ENCODE measurements at places on chromosomes 3 and 15.
A peak's percentile ranks its signal among the peaks of the same experiment; 100 is the strongest.

DNA sequence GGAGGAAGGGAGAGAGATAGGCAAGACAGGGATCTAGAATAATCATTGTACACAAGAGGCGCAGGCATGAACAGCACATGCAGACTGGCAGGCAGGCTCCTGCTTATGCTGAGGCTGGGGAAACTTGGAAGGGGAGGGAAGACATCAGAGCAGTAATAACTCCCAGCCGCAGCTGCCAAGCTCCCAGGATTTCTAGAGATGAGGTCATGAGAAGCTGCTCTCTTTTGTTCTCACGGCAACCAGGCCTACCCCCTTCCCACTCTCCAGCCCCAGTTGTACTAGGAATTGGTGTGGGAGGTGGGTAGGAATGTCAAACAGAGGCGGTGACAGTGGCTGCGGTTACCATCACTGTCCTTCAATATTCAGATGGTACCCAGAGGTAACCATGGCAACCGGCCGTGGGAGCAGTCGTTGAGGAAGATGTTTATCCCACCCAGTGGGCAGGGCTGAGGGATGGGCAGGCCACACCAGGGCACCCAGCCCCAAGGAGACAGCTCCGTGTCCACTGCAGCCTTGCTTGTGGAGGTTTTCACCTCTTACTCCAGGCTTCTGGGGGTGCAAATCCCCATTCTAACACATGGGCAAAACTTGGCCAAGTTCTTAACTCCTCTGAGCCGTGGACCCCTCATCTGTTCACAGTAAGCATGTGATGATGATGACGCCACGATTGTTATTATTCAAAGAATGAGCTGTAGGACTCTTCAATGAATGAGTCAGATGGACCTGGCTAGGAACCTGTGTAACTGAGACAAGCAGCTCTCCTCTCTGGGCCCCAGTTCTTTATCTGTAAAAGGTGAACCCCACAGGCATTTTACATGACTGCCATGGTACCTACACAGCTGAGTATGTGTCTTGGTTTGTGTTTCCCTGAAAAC, 360.8 kb upstream of the PROK2 start:
- no peak for DNase-seq

- DNase-seq: no peak
Measured at GRCh38 chr3:50502584-50503423, 630 bp downstream of the CACNA2D2 start.

GRCh38 chr3:101963902-101964362, 114.6 kb downstream of the NFKBIZ start:
- DNase-seq: no peak

GRCh38 chr3:120090422-120090821, 3.8 kb downstream of the GSK3B start:
- no peak for DNase-seq

DNA sequence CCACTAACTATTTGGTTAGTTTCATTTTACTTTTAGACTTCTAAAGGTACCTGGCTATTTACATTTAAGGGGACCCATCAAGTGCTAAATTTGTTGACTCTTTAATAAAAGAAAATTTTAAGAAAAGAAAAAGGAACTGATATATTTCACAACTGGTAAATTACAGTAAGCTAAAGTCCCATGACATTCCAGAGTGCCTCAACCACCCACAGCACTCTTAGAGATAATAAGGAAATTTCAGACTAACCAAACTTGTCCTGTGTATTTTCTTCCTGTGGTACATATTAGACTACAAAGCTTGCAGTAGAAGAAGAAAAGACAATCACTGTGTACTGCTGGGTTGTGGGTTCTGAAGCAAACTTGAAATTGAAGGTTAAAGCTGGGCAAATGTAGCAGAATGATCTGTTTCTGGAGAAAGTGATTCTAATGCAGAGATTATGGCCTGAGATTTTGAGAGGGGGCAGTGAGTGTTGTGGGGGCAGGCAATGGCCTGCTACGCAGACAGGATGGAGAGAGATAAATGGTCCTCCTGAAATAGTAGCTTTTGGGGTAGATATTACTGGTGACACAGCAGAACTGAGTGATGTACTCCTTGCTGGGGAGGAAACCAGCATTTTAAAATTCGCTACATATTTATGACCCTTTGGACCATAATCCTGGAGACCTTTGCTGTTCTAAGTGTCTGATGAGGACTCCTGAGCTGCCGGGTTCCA, 24.5 kb upstream of the MFSD1 start:
- DNase-seq: no peak

- DNase-seq: no peak
Measured at GRCh38 chr15:34841262-34841725, 45.9 kb upstream of the ACTC1 start.

DNA sequence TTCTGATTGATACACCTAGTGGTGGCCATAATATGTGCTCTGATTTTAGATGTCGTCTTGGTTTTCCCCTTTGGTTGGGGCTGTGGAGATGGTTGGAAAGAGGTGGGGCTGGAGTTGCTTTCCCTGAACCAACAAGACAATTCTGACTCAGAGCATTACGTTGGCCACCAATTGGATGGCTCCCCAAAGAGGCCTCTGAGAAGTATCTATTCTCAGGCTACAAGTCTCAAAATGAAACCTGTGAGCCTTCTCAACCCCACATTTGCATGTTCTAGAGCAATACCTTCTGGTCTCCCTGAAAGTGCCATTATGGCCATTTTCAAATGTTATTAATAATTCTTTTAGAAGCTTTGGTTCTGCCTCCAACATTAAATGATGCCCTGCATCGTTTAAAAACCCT, 188.4 kb upstream of the WNT5A start:
- DNase-seq: no peak

GRCh38 chr3:64166584-64167162, 58.6 kb downstream of the PRICKLE2 start:
- DNase-seq: peak; percentile 16

DNA sequence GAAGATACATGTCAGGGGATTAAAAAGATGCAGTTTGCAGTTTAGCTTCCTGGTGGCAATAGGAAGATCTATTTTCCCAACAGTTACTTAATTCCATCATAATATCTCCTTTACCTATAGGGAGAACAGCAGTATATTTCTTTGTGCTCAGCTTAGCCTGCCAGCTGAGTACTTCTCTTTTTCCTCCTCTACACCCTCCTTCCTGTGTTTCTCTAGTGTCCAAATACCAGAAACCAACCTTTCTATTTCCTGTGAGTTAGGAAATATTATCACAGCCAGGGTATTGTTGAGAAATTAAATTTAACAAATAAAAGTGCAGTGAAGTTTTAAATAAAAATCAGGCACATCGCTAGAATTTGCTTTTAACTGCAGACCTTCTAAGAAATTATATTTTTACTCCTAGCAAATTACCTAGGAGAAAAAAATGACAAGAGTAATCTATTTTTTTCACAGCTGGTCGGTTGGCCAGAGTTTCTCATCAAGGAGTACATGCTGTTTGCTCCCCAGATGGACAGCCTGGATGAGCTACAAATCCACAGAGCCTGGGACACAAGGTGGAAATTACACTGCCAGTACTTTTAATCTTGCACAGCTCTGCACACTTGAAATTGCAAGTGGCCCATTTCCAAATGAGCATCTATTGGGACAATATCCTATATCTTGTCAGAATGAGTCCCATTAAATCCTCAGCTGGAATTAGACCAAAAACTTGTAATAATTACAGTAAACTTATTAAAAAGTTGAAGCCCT, 185.2 kb upstream of the CFAP20DC start:
- no peak for DNase-seq

DNA sequence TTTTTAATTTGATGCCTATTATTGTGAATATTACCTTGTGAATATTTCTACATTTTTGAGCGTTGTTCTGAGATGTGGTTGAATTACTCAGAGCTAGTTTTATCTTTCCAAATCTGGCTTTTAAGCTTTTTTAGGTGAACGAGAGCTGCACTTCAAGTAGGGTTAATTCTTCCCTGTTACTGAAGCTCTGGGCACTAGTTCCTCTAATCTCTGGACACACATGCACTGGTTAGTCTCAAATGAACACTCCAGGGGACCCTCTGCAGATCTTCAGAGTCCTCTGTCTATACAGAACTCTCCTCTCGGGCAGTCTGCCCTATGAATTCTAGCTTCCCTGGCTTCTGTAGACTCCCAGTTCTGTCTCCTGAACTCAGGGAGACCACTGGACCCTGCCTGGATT, 237.5 kb upstream of the TBC1D5 start:
- DNase-seq: no peak

DNA sequence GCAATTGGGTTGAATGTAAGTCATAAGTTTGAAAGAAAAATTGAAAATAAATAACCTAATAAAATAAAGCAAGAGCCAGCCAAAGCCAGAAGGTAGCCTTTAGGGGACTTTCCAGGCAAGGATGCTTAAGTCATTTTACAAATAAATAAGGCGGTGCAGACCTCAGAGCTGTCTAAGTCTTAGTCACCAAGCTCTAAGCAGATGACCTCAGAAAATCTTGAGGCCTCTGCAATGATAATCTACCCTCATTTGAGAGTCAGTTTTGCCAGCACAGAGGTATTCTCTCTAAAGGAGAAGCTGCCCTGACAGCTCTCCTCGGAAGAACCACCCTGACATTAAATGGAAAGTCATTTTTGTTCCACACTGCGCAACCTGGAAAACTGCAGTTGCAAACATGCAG, 113.9 kb downstream of the OXNAD1 start:
- no peak for DNase-seq

GRCh38 chr15:89361451-89362202, 27.0 kb upstream of the POLG start:
- peak; percentile 43 for DNase-seq

DNA sequence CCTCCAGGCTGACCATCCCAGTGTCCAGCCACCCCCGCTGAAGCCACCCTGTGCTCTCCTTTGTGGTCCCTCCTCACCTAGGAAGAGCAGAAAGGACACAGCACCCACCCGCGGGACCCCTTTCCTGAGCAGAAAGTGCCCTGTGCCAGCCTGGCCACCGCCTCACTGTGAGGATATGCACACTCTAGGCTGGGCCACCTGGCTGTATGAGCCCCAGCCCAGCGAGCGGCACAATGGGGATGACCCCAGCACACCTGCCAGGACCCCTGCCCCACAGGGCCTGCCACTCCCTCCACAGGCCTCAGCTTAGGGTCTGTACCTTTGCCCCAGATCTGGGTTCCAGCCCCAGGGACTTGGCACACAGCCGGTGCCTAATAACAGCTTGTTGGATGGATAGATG, 47.9 kb upstream of the FURIN start:
- no peak for DNase-seq

GRCh38 chr15:46576646-46577395, 942.0 kb downstream of the SQOR start:
- DNase-seq: no peak

DNA sequence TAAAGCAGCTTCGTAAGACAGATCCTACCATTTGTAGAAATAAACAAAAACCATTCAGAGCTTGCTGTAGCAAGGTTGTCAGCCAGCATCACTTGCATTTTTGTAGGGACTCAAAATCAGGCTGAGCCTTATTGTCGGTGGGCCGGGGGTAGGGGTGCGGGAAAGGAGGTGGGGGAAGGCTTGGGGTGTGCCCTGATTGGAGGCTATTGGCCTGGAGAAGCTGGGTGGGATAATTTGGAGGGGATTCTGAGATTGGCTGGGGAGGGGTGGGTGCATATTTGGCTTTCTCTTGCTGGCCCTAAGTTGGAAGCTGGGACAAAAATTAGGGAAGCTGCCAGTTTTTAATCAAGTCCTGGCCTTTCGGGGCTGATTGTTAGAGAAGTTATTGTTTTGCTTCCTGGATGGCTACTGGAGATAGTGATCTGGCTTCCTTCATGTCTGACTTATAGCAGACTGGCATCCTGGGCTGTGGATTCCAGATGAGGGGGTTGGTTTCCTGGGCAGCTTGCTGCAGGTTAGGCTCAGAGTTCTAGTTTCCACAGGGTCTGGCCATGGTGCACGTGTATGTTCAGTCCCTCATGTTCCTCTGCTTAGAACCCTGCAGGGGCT, 22.8 kb downstream of the STOML1 start:
- no peak for DNase-seq

DNA sequence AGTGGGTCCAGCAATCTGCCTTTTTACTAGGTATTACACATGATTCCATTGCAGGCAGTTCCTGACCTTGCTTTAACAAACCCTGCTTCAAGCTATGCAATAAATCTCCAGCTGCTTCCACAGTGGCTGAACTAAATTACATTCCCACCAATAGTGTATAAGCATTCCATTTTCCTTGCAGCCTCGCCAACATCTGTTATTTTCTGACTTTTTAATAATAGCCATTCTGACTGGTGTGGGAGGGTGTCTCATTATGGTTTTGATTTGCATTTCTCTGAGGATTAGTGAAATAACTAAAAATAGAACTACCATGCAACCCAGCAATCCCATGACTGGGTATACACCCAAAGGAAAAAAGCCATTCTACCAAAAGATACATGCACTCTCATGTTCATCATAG, 36.4 kb upstream of the DNAJC13 start:
- no peak for DNase-seq

Measured in kidney capillary endothelial cell (primary cell).